Muscle of arm (tissue), 14 donors: ENCODE measurements at places on chromosomes 1 and 21. TPM values are rescaled to one million over a fixed set of nuclear protein-coding genes. Genes with fewer than 3 reads are reported as not detected.
A peak's percentile ranks its signal among the peaks of the same experiment; 100 is the strongest.

C1orf53 gene
- polyA plus RNA-seq: 1.4 TPM

PTGFR gene
- polyA plus RNA-seq: 23.5 TPM

SLC2A5 gene
- 12.8 TPM for polyA plus RNA-seq

LCE1E gene
- not detected for polyA plus RNA-seq

GRCh38 chr1:235571482-235571881, 67.2 kb upstream of the B3GALNT2 start:
- no peak for DNase-seq

COL11A1 gene
- 50.6 TPM for polyA plus RNA-seq

LRRC40 gene
- polyA plus RNA-seq: 19.2 TPM

DNA sequence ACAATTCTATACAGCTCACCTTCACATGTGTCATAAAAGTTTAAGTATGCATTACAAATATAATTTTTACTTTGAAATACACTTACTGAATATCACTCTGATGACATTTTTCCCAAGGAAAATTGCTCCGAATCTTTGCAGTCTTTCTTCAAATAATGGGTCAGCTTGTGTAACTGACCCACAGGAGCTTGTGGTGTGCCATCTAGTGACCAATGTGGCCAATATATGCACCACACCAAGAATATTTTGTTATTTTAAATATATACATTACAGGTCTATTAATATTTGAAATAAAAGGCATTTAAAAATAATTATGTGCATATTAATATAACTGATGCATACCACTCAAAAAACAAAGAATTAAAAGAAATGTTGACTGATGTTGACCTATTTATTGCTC, 271.4 kb downstream of the TBX15 start:
- DNase-seq: no peak

DNA sequence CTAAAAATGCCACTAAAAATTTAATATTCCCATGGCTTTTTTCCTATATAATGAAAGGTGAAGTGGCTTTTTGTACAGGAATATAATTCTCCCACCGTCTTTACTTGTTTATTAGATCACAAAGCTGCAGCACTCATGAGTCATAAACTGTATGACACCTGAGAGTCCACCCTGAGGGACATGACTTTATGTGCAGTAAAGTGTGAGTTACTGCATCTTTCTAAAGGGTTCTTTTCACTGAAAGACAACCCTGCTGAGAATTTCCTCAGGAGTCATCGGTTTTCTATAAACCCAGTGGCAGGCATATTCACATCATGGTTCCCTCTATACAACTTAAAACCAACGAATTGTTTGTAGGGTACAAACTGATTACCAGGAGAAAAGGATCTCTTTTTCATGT, 77.4 kb downstream of the APP start:
- no peak for DNase-seq

- peak; percentile 48 for DNase-seq
These were observed 725 bp downstream of the SLC25A33 start for GRCh38 chr1:9539829-9540550.

DNA sequence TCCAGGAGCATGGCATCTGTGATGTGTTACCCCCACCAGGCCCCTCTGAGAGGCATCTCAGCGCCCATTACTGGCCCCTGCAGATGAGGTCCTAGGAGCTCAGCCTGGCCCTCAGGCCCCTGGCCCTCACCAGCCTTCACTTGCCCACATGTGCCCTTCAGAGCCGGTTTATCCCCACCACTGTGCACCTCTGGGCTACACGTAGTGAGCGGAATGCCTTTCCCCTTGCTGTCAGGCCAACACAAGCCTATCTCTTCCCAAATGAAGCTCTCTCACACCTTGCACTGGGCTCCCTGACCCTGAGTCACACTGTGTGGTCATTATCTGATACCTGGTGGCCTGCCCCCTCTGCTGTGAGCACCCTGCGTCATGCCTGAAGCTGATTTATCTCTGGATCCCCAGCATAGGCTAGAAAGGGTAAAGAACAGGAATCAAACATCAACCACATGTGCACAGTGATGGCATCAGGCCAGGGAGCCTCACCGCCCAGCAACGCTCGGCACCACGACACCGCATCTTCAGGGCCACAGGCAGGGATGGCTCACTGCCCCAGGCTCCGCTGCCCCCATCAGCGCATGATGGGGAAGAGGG, 49.1 kb downstream of the GLIS1 start:
- no peak for DNase-seq

- no peak for DNase-seq
These were observed 203.8 kb upstream of the POU3F1 start for GRCh38 chr1:38250356-38250755.

DNA sequence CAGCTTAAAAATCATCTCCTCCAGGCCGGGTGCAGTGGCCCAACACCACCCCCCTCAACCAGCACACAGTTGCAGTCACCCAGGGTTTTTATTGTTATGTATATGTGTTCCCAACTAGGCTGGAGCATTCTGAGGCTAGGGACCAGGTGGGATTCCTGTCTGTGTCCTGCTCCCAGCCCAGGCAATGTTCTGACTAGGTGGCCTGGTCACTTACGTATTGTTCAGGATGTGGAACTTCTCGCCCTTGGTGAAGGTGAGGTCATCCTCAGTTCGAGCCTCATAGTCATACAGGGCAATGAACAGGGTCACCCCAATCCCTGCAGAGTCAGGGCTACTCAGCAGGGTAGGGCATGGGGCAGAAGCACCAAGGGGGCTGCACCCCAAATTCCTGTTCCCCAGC, 12.2 kb downstream of the FGR start:
- DNase-seq: no peak

DNA sequence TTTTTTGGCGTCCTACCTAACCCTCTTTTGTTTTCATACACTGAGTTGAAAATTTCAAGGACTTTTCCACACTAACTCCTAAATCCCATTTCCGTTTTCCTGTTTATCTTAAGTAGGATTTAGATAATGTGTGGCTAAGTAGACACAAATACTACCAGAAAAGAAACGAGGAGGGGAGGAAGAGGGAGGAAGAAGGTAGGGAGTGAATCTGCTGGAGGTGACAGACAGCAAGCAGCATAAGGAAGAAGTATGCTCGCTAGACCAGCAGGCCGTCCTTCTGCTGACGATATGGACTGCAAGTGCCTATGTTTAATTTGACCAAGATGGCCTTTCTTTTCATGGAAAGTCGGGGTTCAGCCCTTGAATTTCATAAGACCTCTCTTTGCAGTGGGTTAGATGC, 256.9 kb upstream of the RAB4A start:
- no peak for DNase-seq

PRDM16 gene
- not detected for polyA plus RNA-seq

CEP170 gene
- 59.1 TPM for polyA plus RNA-seq

- DNase-seq: no peak
These were observed 25.9 kb upstream of the CD84 start for GRCh38 chr1:160605205-160605604.

- no peak for DNase-seq
These were observed 39.2 kb downstream of the MX1 start for GRCh38 chr21:41465176-41465781.

SERTAD4 gene
- polyA plus RNA-seq: 8.8 TPM

DNASE2B gene
- polyA plus RNA-seq: 0.19 TPM

DNA sequence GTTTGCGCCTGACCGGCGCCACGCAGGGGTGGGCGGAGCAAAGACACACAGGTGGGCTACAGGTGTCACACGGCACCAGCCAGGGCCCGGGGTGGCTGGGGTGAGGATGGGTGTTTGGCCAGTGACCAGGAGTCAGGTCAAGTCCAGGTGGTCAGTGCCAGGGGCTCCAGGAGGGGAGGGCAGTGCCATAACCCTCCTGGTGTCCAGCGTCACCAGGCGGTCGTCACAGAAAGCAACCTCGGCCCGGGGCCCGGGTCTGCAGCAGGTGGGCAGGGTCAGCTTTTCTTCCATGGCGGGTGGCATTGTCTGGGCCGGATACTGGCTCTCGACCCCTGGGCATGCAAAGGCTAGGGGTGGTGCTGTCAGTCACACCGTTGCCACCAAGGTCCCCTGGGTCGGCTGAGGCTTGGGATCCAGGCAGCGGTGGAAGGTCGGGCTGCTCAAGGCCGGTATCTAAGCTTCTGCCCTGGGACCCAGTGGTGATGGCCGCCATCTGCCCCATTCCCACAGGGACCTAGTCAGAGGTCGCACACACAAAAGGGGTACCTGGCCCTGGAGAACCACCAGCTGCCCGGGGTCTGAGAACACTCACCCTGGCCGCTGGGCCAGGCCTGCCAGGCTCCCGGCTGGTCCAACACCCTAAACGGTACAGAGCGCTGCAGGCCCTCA, 1.8 kb downstream of the FNDC10 start:
- no peak for DNase-seq

DNA sequence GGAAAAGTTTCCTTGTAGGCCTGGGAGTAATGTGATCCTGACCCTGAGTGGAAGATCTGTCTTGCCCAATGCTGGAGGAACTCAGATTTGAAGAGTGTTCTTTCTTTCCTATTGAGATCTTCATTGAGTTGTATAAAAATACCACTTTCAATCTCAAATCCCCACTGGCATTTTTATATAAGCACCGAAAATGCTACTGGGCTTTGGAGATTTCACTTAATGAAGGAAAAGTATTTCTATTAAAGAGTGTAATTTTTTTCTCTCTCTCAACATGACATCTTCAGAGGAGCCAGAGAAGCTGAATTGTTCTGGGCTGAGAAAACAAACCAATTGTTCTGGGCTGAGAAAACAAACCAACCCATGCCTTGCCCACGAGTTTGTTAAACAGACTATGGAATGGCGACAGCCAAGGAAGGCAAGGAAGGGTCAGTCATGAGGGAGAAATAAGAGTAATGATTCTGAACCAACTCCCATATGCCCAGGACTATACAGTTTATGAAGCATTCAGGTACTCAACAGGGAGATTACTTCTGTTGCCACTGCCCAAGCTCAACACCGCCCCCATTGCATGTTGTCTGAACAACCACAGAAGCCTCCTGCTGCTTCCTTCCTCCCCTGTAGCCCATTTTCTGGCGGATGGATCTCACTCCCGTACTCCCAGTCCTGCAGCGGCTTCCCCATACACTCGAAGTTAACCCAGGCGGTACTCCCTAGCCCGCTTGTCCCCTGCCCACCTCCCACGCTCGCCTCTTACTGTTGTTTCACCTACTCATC, 103.2 kb downstream of the BEND5 start:
- DNase-seq: no peak

PLA2G2F gene
- polyA plus RNA-seq: not detected

GRCh38 chr21:42102991-42103390, 31.9 kb downstream of the UMODL1 start:
- no peak for DNase-seq

NGF gene
- polyA plus RNA-seq: 2.4 TPM

SHISA4 gene
- polyA plus RNA-seq: 56.5 TPM

- no peak for DNase-seq
These were observed 297.0 kb upstream of the NCAM2 start for GRCh38 chr21:20701235-20701634.

DNA sequence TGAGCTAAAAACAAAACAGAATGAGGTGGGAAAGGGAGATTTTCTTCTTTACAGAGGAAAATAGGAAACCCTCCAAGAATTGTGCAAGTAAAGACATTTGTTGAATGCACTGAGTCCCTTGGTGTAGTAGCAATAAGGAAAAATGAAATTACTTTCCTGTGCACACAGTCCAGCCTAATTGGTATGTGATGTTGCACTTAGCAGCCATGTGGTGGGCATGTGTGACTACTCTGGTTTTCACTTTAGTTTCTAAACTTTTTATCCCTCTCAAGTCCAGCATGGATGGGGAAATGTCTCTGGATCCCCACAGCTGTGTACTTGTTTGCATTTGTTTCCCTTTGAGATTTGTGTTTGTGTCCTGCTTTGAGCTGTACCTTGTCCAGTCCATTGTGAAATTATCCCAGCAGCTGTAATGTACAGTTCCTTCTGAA, 7.1 kb upstream of the AGO3 start:
- peak; percentile 37 for DNase-seq

C8B gene
- not detected for polyA plus RNA-seq

GRCh38 chr1:63663873-63664272, 70.7 kb downstream of the PGM1 start:
- no peak for DNase-seq

OR10K1 gene
- not detected for polyA plus RNA-seq

DNA sequence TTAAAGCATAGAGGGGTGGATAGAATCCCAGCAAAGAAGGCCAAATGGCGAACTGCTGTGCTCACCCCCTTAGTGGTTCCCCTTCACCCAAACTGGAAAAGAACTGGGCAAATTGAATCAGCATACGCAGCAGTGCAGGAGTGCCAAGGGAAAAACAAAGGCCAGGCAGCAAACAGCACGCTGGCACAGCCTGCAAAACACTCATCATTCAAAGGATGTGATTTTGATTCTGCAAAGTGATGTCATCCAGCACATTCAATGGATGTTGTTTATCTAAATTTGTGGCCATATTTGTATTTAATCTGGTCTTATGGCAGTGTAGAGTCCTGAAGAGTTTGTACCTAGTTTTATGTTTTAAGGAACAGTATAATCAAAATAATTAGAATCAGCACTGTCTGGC, 71.8 kb upstream of the ECE1 start:
- DNase-seq: no peak

- DNase-seq: no peak
These were observed 315.8 kb upstream of the USP24 start for GRCh38 chr1:55530749-55531478.

- no peak for DNase-seq
These were observed 4.4 kb upstream of the PRDM15 start for GRCh38 chr21:41883582-41883981.

- no peak for DNase-seq
These were observed 6.7 kb downstream of the C1QTNF12 start for GRCh38 chr1:1239614-1240347.

GRCh38 chr1:7513081-7513480, 258.0 kb upstream of the VAMP3 start:
- DNase-seq: no peak

CNKSR1 gene
- 1.7 TPM for polyA plus RNA-seq

GRCh38 chr1:166947398-166948043, 27.8 kb downstream of the ILDR2 start:
- peak; percentile 43 for DNase-seq

DNA sequence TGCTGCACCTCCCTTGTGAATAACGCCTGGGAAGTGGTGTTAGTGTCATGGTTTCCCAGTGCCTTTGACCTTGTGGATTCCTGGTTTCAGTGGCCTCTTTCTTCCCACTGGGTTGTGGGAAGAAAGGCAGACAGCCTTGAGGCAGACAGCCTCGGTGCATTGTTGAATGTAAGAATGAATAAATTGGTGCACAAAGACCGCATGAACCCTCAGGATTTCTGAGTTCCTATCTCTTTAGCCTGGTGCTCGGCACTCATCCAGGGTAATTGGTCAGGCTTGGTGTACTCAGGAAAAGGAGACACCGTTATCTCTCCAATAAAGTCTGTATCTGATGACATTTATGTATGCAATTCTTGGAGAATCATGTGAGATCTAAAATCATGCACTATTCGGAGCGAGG, 5.1 kb downstream of the ZNF362 start:
- DNase-seq: no peak
